ENCODE measurements at places on chromosomes 12 and 14. TPM values are rescaled to one million over a fixed set of nuclear protein-coding genes. Genes with fewer than 3 reads are reported as not detected.
A peak's percentile ranks its signal among the peaks of the same experiment; 100 is the strongest.

Gene EIF2S3B
- 0.39 TPM for total RNA-seq

Gene KLRC3
- total RNA-seq = not detected

Gene PARPBP
- 7.7 TPM for total RNA-seq

Gene KCNH5
- total RNA-seq = 0.06 TPM

Gene BCL2L2
- total RNA-seq = 40.7 TPM

Gene MRPL52
- total RNA-seq = 97.9 TPM

Gene TMEM119
- total RNA-seq = 0.48 TPM

Gene BAZ2A
- 72.4 TPM for total RNA-seq

Gene TSPAN9
- total RNA-seq = 153 TPM

Gene WIF1
- not detected for total RNA-seq

DNA sequence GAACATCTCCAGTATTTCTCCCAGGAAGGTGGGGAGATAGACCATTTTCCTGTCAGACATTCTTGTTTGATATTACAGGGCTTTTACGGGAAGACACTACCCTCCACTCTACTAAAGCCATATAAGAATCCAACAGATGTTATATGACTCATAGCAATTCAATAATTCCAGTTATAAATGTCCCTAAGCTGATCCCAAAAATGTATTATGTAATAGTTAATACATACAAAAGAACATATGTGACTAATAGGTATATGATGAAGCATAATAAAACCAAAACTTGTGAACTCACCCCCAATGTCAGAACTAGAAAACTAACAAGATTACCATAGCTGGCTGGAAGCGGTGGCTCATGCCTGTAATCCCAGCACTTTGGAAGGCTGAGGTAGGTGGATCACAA is 84.2 kb downstream of the EFCAB11 start:
- no peaks in the 10 kb centered on the region for H3K36me3 ChIP-seq
- no peaks in the 10 kb centered on the region for H3K4me1 ChIP-seq
- no peak for DNase-seq
- H3K27me3 ChIP-seq = no peaks in the 10 kb centered on the region

DNA sequence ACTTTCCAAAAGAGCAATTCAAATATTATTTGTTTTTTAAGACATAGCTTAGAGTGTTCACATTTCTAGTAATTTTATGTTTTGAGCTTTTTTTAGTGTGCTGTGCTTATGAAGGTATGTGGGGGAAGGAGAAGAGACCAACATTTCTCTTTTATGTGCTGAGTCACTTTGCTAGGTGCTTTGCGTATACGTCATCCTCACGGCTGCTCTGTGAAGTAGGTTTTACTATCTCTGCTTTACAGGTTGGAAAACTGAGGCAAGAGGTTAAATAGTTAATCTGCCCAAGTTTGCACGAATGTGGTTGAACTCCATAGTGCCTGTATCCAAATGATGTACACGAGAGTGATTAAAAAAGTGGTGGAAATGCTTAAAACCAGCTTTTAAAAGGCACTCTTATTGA is 75.9 kb downstream of the AEBP2 start:
- H3K36me3 ChIP-seq = peaks cover 19% of the 10 kb centered on the region
- no peaks in the 10 kb centered on the region for H3K27me3 ChIP-seq
- H3K4me3 ChIP-seq = no peak overlapping the region
- no peak overlapping the region for H3K27ac ChIP-seq
- no peak for DNase-seq

DNA sequence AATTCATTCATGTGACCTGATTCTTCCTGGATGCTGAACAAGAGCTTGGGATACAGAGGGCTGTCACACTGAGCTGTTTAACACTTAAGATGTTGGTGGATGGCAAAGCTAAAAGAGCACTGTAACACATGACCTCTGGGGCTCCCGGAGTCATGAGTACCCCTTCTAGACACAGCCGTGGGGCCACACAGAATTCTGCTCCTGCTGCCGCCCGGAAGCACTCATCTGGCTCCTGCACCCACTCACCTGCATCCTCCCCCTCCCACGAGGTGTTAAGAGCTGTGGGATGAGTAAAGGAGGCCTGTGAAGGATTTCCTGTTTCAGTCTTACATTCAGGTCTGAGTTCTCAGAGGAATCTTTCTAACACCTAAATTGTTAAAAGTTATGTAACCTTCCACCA is 78.0 kb upstream of the SSTR1 start:
- H3K27ac ChIP-seq = no peak overlapping the region
- DNase-seq = no peak
- no peaks in the 10 kb centered on the region for H3K36me3 ChIP-seq
- no peaks in the 10 kb centered on the region for H3K4me1 ChIP-seq
- H3K27me3 ChIP-seq = no peaks in the 10 kb centered on the region

- H3K4me3 ChIP-seq = no peak overlapping the region
- no peaks in the 10 kb centered on the region for H3K36me3 ChIP-seq
- H3K27ac ChIP-seq = no peak overlapping the region
- H3K4me1 ChIP-seq = no peaks in the 10 kb centered on the region
- H3K27me3 ChIP-seq = peaks cover 26% of the 10 kb centered on the region
- no peak for DNase-seq
These were observed 51.2 kb upstream of the OXA1L start for GRCh38 chr14:22715186-22715812.

GRCh38 chr12:56296295-56296694 is 3.8 kb downstream of the CS start:
- peaks cover 9% of the 10 kb centered on the region for H3K36me3 ChIP-seq
- H3K4me3 ChIP-seq = no peak overlapping the region
- no peaks in the 10 kb centered on the region for H3K27me3 ChIP-seq
- no peak overlapping the region for H3K27ac ChIP-seq

GRCh38 chr14:65333943-65334687 is 78.4 kb upstream of the FUT8 start:
- peak; percentile 88 for DNase-seq
- no peaks in the 10 kb centered on the region for H3K36me3 ChIP-seq

GRCh38 chr12:108017472-108018057 is 111.5 kb upstream of the WSCD2 start:
- no peak for DNase-seq
- no peaks in the 10 kb centered on the region for H3K4me1 ChIP-seq
- no peak overlapping the region for H3K4me3 ChIP-seq
- no peak overlapping the region for H3K27ac ChIP-seq

GRCh38 chr12:34188974-34189373 is 166.7 kb downstream of the ALG10 start:
- DNase-seq = no peak
- H3K27ac ChIP-seq = no peak overlapping the region
- no peaks in the 10 kb centered on the region for H3K36me3 ChIP-seq
- no peaks in the 10 kb centered on the region for H3K27me3 ChIP-seq
- no peaks in the 10 kb centered on the region for H3K4me1 ChIP-seq

GRCh38 chr12:94126067-94126466 is 22.3 kb upstream of the PLXNC1 start:
- DNase-seq = no peak
- no peaks in the 10 kb centered on the region for H3K4me1 ChIP-seq
- no peak overlapping the region for H3K4me3 ChIP-seq

DNA sequence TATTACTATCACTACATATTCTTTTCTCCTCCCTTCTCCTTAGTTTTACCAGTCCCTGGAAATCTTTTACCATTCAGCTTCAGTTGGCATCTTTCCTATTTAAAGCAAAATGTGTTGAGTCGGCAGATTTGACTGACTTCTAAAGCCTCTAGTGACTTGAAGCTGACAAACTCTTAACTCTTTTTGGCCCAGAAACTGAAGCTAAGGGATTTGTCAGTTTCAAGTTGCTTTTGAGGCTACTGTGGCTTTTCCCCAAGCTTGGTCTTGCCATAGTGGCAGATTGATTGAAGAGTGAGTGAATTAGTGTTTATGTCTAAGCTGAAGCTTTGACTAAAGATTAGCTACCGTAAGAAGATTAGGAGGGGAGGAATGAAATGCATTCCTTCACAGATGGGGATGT is 104.0 kb downstream of the ETNK1 start:
- no peak overlapping the region for H3K27ac ChIP-seq
- no peaks in the 10 kb centered on the region for H3K36me3 ChIP-seq
- peak; percentile 11 for DNase-seq

DNA sequence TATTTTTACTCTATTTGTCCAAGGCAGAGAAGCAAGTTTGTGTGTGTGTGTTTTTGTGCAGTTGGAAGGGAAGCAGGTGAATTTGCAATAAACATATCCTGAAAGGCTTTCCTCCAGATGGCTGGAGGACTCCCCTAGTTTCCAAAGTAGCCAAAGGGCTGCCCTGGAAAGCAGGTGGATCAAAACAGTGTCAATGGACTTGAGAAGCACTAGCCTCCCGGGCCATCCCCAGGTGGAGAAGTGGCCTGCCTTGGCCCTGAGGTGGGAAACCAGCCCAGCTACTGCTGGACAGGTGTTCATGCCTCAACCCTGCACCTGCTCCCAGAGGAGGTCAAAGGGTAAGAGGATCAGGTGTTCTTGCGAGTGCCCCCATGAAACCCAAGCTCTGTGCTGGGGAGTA is 1046.9 kb downstream of the VRK1 start:
- H3K27ac ChIP-seq = no peak overlapping the region
- no peak overlapping the region for H3K4me3 ChIP-seq
- no peaks in the 10 kb centered on the region for H3K36me3 ChIP-seq
- peaks cover 6% of the 10 kb centered on the region for H3K4me1 ChIP-seq

GRCh38 chr12:72390146-72390545 is 118.0 kb downstream of the TRHDE start:
- no peak for DNase-seq
- H3K4me1 ChIP-seq = no peaks in the 10 kb centered on the region
- no peak overlapping the region for H3K27ac ChIP-seq
- H3K36me3 ChIP-seq = no peaks in the 10 kb centered on the region
- H3K27me3 ChIP-seq = no peaks in the 10 kb centered on the region
- no peak overlapping the region for H3K4me3 ChIP-seq

GRCh38 chr14:58824106-58824505 is 186.3 kb downstream of the DACT1 start:
- no peaks in the 10 kb centered on the region for H3K27me3 ChIP-seq
- H3K36me3 ChIP-seq = no peaks in the 10 kb centered on the region
- DNase-seq = no peak
- peaks cover under 1% of the 10 kb centered on the region for H3K4me1 ChIP-seq

- H3K4me1 ChIP-seq = no peaks in the 10 kb centered on the region
- H3K4me3 ChIP-seq = no peak overlapping the region
- no peaks in the 10 kb centered on the region for H3K36me3 ChIP-seq
- H3K27me3 ChIP-seq = no peaks in the 10 kb centered on the region
- no peak for DNase-seq
These were observed 161.7 kb downstream of the TMX1 start for GRCh38 chr14:51401756-51402155.

- no peaks in the 10 kb centered on the region for H3K27me3 ChIP-seq
- DNase-seq = no peak
- no peaks in the 10 kb centered on the region for H3K36me3 ChIP-seq
- H3K27ac ChIP-seq = no peak overlapping the region
These were observed 150.7 kb upstream of the LHX5 start for GRCh38 chr12:113622410-113622809.

DNA sequence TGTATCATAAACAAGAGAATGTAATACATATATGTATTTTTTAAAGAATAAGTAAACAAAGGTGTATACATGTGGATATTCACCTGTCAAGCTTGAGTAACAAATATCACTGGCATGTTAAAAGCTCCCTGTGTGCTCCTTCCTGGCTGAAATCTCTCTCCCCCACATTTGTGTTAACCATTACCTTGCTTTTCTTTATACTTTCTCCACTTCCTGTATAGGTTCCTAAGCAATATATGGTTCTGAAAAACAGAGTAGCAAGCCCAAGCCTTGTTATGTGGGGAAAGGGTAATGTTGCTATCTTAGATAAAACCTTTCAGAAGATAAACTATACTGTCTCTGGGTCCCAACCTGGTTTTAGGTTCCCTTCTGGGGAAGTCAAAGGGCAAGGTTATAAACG is 32.3 kb upstream of the TBC1D30 start:
- H3K4me1 ChIP-seq = peaks cover 9% of the 10 kb centered on the region
- no peak overlapping the region for H3K27ac ChIP-seq
- H3K4me3 ChIP-seq = no peak overlapping the region
- no peak for DNase-seq

- H3K27ac ChIP-seq = no peak overlapping the region
- H3K4me1 ChIP-seq = peaks cover 13% of the 10 kb centered on the region
- no peaks in the 10 kb centered on the region for H3K36me3 ChIP-seq
- no peak for DNase-seq
- H3K4me3 ChIP-seq = no peak overlapping the region
- peaks cover 5% of the 10 kb centered on the region for H3K27me3 ChIP-seq
These were observed 15.4 kb downstream of the CLMN start for GRCh38 chr14:95304342-95304741.

DNA sequence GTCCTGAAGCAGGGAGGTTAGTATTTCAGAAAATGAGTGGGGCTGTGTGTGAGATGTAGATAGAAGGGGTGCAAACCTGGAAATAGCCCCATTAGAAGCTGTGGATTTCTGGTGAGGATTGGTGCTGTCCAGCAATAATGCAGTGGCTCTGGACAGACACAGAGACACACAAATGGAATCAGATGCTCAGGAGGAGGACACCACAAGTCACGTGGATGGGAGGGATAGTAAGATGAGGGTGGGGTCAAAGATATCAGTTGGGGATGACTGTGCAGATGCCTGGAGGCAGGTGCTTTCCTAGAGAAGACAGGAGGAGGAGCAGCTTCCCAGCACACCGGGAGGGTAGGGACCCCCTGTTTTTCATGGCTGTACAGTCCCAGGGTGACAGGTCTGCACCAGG is 136.5 kb downstream of the PLXNC1 start:
- no peak for DNase-seq
- no peak overlapping the region for H3K4me3 ChIP-seq
- H3K27ac ChIP-seq = no peak overlapping the region
- no peaks in the 10 kb centered on the region for H3K27me3 ChIP-seq
- no peaks in the 10 kb centered on the region for H3K36me3 ChIP-seq

- H3K36me3 ChIP-seq = no peaks in the 10 kb centered on the region
- DNase-seq = no peak
- no peaks in the 10 kb centered on the region for H3K27me3 ChIP-seq
- H3K4me1 ChIP-seq = no peaks in the 10 kb centered on the region
- H3K4me3 ChIP-seq = no peak overlapping the region
- no peak overlapping the region for H3K27ac ChIP-seq
These were observed 83.8 kb upstream of the METAP2 start for GRCh38 chr12:95390192-95390591.

GRCh38 chr12:1691123-1692007 is 495 bp downstream of the ADIPOR2 start:
- H3K4me3 ChIP-seq = peak overlapping the region; percentile 69
- H3K27me3 ChIP-seq = no peaks in the 10 kb centered on the region
- peak; percentile 85 for DNase-seq
- peak overlapping the region; percentile 97 for H3K27ac ChIP-seq
- peaks cover 15% of the 10 kb centered on the region for H3K4me1 ChIP-seq

- H3K36me3 ChIP-seq = no peaks in the 10 kb centered on the region
- peaks cover 8% of the 10 kb centered on the region for H3K4me1 ChIP-seq
- no peaks in the 10 kb centered on the region for H3K27me3 ChIP-seq
- no peak overlapping the region for H3K4me3 ChIP-seq
- no peak overlapping the region for H3K27ac ChIP-seq
These were observed 17.9 kb upstream of the RCOR1 start for GRCh38 chr14:102574281-102575159.

GRCh38 chr14:95887351-95887750 is 10.7 kb downstream of the TUNAR start:
- peaks cover 2% of the 10 kb centered on the region for H3K27me3 ChIP-seq
- peak; percentile 41 for DNase-seq
- no peak overlapping the region for H3K4me3 ChIP-seq
- no peaks in the 10 kb centered on the region for H3K36me3 ChIP-seq

Data from cardiac muscle cell (in vitro differentiated cells and primary cell).